Activated CD4-positive, alpha-beta T cell treated with anti-CD3 and anti-CD28 coated beads, Interleukin-2, Interleukin-6, amounts not matched to agents 100 ng/mL and 50 ng/mL, durations not matched to agents 16 hours and 8 hours (primary cell): ENCODE measurements at places on chromosomes 1 and 21.
A peak's percentile ranks its signal among the peaks of the same experiment; 100 is the strongest.

DNA sequence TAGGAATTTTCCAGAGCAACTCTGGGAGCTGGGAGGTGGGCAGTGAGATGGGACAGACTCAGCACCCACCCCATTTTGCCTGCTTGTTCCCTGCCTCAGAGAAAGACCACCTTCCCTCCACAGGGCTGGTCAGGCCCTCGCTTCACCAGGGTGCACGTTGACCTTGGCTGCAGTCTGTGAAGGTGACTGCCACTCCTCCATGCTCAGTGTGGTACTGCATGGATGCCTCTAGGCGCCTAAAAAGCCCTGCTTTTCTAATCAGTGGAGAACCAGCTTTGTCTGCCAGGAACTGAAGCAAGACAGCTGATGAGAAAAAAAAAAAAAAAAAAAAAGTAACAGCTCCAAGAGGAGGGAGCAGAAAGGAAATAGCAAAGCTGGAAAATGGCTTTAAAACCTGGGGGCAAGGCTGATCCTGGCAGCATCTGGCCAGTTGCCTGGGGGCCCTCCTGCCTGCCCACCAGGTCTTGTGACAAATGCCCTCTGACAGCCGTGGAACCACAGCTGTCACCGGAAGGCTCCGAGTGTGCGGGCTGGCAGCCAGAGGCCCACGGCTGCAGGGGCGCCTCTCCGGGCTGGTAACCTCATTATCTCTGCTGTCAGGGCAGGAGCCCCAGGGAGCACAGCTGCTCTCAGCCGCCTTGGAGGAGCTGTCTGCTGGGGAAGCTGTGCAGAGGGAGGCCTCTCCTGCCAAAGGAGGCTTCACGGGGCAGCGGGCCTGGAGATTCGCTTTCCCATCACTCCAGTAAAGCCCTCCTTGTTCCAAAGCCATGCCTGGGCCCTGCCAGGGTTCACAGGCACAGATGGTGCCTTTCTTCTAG is 13.7 kb downstream of the KIAA1614 start:
- DNase-seq: no peak

GRCh38 chr1:77970192-77970591 is 8.7 kb downstream of the FUBP1 start:
- DNase-seq: no peak

GRCh38 chr1:22830757-22831340 is 120.2 kb downstream of the EPHB2 start:
- no peak for DNase-seq

- no peak for DNase-seq
Measured at GRCh38 chr1:51190961-51191360, 45.1 kb upstream of the RNF11 start.

- no peak for DNase-seq
Measured at GRCh38 chr1:153428073-153428638, 11.8 kb downstream of the S100A7A start.

DNA sequence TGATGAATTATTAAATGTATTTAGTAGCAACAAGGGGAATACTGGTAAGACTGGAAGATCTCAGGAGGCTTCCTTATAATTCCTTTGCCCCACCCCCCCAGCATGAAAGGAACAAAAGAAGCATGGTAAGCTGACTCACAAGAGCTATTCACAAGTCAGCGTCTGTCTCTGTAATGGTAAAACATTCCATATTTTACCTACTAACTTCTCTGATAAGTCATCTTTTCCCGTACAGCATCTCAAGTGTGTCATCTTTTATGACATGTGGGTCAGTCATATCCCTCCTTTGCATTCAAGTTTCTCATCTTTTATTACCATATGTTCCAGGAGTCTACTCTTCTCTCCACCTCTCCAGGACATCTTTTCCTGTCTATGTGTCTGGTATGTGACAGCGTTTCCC is 241.3 kb downstream of the PLA2G4A start:
- DNase-seq: no peak

DNA sequence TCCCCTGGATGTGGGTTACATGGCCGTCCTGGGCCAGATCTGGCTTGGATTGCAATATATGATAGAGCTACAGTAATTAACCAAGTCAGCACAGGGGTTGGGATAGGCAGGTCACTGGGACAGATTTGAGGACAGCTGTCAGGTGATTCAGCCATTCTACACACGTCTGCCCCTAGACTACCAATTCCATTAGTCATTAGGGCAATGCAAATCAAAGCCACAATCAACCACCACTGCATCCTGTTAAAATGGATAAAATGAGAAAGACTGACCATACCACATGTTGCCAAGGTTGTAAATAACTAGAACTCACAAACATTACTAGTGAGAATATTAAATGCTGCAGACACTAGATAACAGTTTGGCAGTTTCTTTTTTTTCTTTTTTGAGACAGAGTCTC is 16.0 kb downstream of the C21orf58 start:
- no peak for DNase-seq

DNA sequence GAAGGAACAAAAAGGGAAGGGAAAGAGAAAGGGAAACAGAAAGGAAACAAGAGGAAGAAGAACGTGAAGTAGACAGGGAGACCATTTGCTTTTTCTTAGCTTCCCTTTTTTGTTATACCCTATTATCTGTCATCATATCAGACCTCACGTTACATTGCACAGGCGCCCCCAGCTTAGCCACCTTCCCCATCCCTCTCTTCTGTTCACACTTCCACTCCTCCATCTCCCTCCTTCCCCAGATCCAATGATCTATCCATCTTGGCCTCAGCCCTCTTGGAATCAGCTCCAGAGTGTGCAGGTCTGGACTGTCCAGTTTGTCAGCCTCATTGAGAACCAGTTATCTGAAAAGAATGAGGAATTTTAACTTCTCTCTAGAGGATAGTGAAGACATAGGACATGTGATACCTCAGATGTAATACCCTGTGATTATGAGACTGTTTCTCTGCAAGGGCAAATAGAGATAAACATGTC is 101.1 kb upstream of the ERRFI1 start:
- DNase-seq: no peak

GRCh38 chr1:51341876-51342496 is 11.6 kb upstream of the TTC39A start:
- peak; percentile 16 for DNase-seq

DNA sequence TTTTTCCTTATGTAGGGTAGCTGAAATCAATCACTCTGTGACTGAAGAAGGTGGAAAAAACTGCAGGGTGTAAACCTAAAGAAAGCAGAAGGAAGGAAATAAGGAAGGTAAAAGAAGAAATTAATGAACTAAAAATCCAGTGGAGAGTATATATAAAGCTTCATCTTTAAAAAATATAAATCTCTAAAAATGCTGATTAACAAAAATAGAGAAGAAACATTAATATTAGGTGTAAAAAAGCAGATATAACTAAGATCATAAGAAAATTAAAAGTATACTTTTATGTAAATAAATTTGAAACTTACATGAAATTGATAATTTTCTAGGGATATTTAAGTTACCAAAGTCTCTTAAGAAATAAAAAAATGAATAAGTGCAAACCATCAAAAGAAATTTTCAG is 159.8 kb downstream of the GALNT2 start:
- DNase-seq: no peak

DNA sequence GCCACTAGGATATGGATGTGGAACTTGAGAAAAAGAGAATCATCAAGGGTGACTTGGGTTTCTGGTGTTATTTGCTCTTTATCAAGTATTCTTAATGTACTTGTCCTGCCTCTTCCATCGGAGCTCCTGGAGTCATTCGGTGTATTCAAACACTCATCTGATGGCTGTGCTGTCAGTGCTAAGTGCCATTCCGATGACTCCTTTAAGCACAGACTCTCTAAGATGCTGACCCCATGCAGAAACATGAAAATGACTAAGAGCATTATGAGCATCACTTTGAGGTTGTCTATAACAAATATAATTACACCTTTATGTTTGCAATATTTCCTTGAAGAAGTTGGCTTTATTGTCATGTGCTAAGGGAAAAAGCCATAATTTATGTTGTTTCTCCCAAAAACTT is 11.3 kb upstream of the RPL5 start:
- DNase-seq: no peak

DNA sequence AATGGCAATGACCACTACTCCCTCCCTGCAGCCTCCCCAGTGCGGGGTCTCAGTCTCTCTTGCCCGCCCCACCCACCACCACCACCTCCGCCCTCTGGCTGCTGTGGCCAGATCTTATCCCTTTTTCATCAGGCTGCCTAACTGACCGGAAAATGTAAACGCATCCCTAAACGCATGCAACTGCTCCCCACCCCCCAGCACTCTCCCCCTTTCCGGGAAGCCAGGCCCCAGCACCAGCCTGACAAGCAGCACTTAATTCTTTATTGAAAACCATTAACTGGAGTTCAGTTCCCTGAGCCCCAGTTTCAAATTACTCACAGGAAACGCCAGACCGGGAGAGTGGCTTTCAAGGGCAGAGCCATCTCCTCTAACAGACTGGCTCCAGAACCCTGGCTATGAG is 147.7 kb downstream of the DMRTA2 start:
- DNase-seq: no peak

DNA sequence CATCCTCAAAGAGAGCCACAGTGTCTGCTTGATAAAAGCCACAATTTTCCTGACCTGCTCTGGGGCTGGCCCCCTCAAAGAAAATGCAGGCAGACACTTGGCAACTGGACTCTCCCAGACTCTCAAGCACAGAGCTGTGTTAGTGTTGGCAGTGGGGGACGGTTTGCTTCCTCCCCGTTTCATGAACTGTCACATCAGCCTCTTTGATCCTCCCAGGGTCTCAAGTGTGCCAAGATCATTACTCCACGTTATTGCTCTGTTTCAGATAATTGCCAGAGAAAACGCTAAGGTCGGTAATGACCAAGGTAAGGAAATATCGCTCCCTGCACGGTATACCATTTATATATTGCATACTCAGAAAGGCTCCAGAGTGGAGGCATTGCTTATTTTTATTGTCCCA is 138.8 kb downstream of the NTMT2 start:
- DNase-seq: no peak

DNA sequence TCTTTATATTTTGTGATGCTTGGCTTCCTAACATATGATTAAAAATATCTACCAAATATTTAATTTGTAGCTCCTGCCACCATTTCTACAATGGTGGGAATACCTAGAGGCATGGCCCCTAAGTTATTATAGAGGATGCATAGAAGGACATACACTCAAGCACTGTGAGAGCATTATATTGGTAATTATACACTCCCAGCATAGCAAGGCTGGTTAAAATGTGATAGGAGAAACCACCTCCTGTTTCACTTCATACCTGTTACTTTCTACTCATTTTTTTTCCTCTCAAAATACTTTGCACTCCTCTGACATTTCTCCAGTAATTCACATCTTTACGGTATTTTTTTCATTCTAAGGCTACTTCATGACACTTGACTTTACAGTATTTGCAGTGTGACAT is 92.9 kb downstream of the HS2ST1 start:
- no peak for DNase-seq

DNA sequence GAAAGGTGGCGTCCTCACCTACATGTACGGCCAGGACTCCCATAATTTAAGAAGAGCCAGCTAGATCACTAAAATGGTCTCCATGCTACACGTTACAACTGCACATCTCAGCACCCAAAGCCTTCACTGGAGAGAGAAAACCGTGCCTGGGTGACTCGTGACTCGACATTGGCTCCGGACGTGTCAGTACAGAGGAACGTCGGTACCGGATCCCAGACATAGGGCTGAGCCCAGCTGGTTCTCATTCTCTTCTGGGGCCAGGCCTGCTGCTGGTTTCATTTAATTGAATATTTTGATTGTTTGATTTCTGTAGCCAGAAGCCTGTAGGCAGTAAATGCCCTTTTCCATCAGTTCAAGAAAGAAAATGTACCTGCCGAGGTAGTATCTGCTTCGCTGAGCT is 93.1 kb downstream of the HHIPL2 start:
- no peak for DNase-seq

DNA sequence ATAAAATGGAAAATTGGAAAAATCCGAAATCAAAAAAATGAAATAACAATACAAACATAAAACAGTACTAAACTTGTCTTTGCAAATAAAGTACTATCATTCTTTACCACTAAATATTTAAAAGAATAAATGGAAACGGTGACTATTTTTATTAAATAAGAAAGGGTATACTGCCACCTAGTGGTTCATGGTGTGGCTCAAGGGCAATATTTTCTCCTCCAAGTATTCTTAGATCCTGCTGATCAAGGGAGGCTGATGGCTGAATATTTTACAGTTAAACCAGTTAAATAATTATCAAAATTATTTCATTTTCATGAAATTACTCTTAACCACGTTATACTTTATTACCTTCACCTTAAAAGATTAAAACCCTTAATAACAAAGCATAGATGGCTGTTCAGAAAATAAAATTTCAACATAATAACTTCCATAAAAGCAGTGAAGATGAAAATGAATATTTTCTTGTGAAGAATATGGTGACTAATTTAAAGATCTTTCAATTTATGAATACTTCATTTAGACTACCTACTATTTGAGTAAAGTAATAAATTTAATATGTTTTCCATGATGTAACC is 1793.9 kb downstream of the NCAM2 start:
- peak; percentile 42 for DNase-seq

DNA sequence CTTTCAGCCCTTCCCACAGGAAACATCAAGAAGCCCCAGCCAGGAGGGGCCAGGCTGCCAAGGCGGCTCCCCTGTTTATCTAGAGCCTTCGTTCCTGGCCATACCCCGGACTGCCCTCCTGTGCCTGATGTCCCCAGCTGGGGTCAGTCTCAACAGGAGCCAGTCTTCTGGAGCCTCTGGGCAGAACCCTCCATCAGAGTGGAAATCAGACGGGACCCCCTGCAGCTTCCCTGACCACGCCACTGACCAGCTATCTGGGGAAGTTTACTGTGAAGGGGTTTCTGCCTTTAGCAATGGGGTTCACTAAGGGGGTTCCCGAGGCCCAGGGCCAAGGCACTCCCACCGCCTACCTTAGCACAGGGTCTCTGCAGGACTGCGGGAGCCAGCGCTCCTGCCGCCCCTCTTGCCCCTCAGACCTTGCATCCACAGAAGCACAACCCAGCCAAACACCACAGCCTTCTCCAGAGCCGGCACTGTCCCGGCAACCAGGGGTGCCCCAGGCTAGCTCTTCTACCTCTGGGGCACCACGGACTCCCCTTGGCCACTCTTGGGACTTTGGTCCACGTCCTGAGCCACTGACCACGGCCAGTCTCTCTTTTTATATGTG is 3.5 kb upstream of the MTFR1L start:
- no peak for DNase-seq

GRCh38 chr1:4969556-4970129 is 315.2 kb downstream of the AJAP1 start:
- DNase-seq: no peak

DNA sequence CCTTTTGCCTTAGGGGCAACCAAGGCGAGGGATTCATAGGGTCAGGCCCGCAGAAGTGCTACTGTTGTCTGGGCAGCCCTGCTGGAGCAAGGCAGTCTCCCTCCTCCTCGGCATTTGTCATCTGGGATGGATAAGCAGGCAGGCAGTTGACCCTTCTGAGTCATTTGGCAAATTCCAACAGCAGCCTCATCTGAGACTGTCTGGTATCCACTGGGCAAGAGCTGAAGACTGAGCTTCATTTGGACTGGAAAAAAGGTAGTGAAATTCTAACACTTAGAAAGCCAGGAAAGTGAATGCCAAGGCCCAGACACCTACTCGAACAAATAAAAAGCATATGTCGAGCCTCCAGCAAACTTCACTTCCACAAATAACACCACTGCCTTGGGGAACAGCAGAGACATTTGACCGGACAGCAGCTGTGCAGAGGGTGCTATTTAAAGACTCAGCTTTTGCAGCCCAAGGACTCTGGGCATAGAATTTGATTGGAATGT is 4.0 kb upstream of the ZBTB40 start:
- no peak for DNase-seq
